T follicular helper cell (primary cell): ENCODE measurements at places on chromosomes 12 and 14.
A peak's percentile ranks its signal among the peaks of the same experiment; 100 is the strongest.

DNA sequence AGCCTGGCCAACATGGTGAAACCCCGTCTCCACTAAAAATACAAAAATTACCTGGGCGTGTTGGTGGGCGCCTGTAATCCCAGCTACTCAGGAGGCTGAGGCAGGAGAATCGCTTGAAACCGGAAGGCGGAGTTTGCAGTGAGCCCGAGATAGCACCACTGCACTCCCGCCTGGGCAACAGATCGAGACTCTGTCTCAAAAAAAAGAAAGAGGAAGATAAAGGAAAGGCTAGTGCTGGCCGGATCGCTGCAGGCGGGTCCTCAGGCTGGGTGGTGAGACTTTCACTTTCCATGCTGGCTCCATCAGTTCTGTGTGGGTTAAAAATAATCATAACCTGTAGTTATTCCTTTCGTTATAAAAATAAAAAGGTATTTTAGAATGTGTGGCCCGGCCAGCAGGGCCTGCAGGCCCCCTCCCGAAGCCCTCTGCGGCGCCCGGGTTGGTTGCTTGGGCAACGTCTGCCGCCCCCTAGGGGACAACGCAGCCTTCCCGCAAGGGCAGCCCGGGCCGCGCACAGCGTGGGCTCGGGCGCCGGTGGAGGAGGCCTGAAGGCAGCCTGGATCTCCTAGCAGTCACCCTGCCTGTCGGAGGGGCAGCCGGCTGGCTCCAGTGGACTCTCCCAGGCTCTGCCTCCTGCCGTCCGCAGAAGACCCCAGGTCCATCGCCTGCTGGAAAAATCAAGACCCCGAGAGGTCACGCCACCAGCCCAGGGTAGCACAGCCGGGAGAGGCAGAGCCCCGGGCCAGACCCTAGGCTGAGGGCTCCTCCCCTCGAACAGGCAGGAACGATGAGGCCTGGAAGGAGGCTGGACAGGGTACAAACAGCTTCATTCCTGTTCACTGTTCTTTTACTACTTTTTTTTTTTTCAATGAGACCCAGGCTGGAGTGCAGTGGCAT is 5.0 kb upstream of the SLC25A47 start:
- peak; percentile 48 for DNase-seq

- DNase-seq, result no peak
These were observed 53.3 kb upstream of the STXBP6 start for GRCh38 chr14:25103271-25103670.

- DNase-seq, result no peak
These were observed 608 bp downstream of the ZNF410 start for GRCh38 chr14:73887318-73887616.

- no peak for DNase-seq
These were observed 4.1 kb downstream of the SERPINA1 start for GRCh38 chr14:94384342-94384741.

- DNase-seq, result no peak
These were observed 46.7 kb upstream of the FICD start for GRCh38 chr12:108468196-108468968.

DNA sequence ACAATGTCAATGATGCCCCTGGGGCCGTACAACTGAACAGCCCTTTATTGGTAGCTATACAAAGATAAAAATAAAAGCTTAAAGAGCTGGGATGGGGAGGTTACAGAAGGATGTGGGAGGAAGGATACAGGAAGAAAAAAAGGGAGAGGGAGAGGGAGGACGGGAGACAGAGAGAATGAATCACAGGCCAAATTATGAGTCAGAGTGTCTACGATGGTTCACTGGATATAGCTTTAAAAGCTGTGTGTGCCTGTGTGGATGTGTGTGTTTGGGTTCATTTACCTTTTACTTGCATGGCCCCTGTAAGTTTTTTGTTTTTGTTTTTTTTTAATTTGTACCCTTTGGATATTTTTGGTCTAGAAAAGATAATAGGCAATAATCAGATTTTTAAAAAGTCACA is 111.9 kb downstream of the CCDC60 start:
- DNase-seq, result no peak

DNA sequence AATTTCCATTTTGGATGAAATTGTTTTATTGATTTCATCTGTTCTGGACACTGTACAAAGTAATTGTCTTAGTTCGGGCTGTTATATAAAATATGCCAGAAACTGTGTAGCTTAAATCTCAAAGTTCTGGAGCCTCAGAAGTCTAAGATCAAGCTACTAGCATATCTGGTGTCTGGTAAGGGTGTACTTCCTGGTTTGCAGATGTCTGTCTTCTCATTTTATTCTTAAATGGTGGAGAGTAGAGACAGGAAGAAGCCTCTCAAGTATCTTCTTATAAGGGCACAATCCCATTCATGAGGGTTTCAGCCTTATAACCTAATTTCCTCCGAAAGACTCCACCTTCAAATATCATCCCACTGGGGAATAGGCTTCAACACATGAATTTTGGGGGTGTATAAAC is 51.3 kb downstream of the MON2 start:
- no peak for DNase-seq

DNA sequence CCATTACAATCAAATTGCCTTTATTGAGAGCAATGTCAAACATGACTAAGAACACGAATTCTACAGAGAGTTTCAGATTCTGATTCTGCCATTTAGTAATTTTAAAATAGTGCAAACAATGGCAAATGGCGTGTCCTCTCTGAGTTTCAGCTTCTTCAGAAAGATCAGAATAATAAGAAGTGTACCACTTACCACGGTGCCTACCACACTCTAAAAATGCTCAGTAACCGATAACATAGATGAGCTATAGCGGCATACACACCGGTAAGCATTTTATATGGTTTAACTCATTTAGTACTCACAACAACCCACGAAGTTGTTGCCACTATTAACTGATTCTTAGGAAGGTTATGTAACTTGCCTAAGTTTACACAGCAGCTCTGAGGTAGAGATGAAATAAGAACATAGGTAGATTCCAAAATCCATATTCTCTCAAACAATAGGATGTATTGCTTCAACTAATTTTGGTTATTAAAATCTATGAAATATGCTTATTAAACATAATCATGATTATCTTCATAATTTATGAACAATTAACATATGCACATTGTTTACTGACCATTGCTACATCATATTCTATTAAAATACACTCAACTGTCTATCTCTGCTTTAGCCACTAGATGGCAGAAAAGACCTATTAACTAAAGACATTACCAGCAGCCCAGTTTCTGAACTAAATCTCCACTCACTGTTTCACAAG is 38.3 kb downstream of the SLC6A15 start:
- DNase-seq, result no peak

- DNase-seq, result no peak
These were observed 154.9 kb downstream of the ASCL4 start for GRCh38 chr12:107929436-107929835.

GRCh38 chr12:111823891-111824290 is 18.1 kb upstream of the MAPKAPK5 start:
- no peak for DNase-seq

DNA sequence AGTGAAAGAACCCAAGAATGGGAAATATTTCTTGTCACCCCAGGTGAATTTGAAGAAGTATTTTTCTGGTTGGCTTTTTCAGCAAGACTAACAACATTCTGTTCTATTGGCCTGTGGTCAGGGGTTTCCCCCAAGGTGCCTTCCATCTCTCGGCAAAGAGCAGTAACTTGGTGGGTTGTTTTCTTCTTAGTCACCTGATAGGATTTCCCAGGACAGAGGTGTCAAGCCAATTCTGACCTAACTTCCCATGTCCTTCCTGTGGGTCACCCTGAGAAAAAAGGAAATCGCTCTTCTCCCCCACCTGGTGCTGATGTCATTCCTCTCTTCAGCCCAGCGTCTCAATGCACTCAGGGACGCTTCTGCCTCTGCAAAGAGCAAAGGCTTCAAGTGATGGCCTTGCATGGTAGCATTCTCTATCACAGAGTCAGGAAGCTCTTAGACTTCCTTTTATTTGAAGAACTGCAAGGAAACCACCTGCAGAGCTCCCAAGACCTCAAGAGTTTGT is 16.1 kb upstream of the IFNG start:
- DNase-seq, result peak; percentile 60

DNA sequence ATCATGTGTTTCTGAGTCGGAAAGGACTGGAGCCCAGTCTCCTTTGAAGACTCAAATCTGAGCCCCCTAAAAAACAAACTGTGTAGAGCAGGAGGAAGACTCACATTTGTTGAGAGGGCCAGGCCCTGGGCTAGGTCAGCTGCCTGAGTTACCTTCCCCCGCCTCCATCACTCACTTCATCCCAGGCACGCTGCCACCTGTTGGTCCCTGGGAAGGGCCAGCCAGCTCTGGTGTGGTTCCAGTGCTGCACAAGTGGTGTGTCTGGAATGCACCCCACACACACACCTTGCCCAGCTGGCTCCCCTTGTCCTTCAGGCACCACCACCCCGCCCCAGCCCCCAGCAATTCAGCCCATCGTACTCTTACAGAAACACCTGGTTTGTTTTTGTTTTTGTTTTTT is 9.0 kb downstream of the MVK start:
- no peak for DNase-seq

DNA sequence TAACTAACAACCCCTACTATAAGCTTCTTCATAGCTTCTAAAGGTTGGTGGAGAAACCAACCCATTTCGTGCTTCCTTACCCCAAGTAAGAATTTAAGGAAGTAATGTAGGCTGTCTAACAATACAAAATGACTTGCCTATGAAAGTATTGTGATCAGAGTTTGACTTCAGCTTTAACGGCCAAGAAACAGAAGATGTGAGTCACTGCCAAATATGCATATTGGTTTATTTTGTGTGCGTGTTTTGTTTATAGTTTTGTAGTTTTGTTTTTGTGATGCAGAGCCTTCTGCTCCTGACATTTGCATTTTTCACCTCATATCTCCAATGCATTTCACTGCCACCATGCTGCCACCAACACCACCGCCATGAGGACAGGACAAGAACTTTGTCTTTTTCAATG is 146.0 kb downstream of the FBXL14 start:
- DNase-seq, result no peak

GRCh38 chr12:108683906-108684556 is 47.3 kb downstream of the CORO1C start:
- DNase-seq, result no peak

DNA sequence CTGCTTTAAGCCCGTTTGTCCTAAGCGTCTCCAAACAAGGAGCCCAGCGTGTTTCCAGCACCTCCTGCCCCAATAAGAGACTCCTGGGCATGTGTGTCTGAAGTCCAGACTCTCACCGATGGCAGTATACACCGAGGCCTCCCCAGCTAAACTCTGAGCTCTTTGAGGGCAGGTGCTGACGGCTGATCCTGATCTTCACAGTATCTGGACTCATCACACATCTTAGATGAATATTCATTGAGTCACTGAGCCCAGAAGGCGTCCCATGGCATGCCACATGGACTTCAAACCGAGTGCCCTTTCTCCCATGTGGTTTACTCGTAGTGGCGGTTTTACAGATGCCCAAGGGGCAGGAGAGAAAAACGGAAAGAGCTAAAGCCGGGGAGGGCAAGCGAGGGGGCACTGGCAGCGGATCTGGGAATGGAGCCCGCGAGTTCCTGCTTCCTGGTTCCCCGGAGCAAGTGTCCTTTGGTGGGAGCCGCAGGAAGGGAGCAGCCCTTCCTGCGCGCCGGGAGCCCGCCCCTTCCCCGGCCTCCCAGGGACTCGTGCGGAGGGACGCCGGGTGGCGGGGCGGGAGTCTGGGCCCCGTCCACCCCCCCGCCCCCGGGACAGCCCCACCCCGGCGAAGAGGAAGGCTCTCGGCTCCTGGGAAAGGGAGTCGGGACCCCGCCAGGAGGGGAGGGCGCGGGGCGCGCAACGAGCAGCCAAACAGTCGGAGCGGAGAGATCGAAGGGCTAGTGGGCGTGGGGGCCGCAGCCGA is 585 bp upstream of the TEAD4 start:
- DNase-seq, result no peak

DNA sequence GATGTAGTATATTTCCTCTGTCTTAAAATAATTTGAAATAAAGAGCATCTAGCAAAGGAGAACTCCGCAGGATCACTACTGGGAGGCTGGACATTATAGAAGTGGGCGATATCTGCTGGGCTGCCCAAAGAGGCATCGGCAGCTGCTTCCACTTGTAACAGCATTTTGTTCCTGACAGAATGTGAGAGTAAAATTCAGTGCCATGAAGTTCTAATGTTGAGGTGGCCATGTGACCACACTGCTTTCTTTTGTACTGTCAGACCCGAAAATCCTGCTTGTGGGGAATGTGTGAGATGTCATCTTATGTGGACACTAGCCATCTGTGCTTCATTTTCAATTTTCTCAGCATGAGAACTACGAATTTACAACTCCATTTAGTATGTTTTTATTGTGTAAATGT is 151.9 kb downstream of the ACSS3 start:
- no peak for DNase-seq
